ENCODE measurements at places on chromosomes 6 and 20.

DNA sequence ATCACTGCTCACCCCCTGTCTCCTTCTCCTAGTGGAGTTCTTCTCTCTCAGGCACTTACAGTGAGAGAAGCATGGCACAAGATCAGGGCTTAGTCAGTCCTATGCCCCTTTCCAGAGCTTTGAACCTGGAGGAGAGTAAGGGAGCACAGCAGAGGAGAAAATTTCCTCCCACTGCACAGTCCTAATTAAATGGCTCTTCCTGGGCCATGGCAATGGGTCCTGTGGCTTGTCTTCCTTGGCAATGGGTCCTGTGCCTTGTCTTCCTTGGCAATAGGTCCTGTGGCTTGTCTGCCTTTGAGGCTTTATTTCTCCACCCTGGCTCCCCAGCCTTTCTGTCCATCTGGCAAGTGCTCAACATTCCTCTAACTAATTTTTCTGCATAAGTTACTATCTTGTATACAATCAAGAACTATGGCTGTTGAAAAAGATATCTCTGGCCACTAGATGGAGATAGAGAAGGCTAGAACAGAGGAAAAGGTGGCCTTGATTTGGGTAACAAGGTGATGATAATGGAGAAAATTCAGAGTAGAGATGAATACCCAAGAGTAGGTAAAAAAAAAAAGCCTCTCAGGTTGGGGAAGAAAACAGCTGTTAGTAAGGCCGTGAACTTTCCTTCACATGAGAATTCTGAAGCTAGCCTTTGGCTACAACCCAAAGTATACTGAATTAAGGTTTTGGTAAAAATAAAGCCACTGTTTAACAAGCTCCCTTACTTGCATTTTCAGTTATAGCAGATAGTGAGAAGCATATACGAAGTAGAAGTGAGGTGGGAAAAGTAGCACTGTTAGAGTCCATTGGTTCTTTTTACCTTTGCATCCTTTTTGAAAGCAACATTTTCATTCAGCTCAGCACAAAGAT is 504.9 kb downstream of the DOK5 start:
- no peaks in the 10 kb centered on the region for H3K36me3 ChIP-seq
- H3K27ac ChIP-seq, result no peak overlapping the region
- no peak overlapping the region for H3K4me3 ChIP-seq
- no peaks in the 10 kb centered on the region for H3K27me3 ChIP-seq
- H3K4me1 ChIP-seq, result no peaks in the 10 kb centered on the region

DNA sequence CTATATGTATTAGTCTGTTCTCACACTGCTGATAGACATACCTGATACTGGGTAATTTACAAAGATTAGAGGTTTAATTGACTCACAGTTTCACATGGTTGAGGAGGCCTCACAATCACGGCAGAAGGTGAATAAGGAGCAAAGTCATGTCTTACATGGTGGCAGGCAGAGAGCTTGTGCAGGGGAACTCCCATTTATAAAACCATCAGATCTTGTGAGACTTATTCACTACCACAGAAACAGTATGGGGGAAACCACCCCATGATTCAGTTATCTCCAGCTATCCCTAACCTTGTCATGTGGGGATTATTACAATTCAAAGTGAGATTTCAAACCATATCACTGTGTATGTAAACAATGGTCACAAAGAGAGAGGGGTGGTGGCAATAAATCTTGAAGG is 6.6 kb downstream of the CST8 start:
- H3K4me3 ChIP-seq, result no peak overlapping the region
- DNase-seq, result no peak
- no peaks in the 10 kb centered on the region for H3K27me3 ChIP-seq
- H3K27ac ChIP-seq, result no peak overlapping the region
- no peaks in the 10 kb centered on the region for H3K4me1 ChIP-seq

- no peak for DNase-seq
- H3K27ac ChIP-seq, result no peak overlapping the region
- no peaks in the 10 kb centered on the region for H3K4me1 ChIP-seq
- H3K4me3 ChIP-seq, result no peak overlapping the region
- H3K36me3 ChIP-seq, result no peaks in the 10 kb centered on the region
- H3K27me3 ChIP-seq, result no peaks in the 10 kb centered on the region
These were observed 153.4 kb downstream of the CDC5L start for GRCh38 chr6:44540881-44541280.

DNA sequence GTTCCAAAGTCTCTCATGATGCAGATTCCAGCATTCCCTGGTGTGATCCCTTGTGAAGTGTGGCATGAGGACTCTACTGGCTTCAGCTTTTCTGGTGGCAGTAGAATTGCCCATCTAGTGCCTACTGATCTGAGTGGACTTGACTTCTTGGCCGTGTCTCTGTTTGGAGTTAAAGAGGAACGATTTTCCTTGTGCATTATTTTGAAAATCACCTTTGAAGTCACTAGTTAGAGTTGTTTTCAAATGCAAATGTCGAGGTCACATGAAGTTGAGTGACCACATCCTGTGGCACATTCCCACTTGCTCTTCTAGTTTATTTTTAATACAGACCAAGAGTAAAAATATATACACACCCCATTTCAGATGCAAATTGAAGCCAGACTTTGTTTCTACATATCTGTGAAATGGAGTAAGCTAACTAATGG is 270.7 kb upstream of the TAB2 start:
- H3K4me3 ChIP-seq, result no peak overlapping the region
- no peaks in the 10 kb centered on the region for H3K4me1 ChIP-seq
- H3K27ac ChIP-seq, result no peak overlapping the region
- no peaks in the 10 kb centered on the region for H3K27me3 ChIP-seq

DNA sequence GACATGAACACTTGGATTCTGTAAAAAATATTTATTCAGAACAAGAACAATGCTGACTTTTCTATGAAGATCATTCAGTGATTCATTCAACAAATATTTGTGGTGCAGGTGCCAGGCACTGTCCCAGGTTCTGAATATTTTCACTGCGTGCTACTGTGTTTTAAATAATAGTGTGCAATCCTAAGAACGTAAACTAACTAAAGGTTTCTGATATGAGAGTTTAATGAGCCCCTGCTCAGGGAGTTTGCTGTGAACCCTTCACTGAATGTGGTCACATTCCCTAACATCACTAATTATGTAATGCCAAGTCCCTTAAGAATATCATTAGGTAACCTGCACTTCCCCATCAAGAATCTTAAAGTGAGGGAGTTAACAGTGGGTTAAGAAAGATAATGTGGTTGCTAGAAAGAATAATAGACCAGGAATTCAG is 1.7 kb upstream of the TMEM170B start:
- DNase-seq, result no peak
- no peak overlapping the region for H3K4me3 ChIP-seq
- no peak overlapping the region for H3K27ac ChIP-seq
- no peaks in the 10 kb centered on the region for H3K36me3 ChIP-seq

Measured in heart left ventricle (tissue), 16 donors.